Stimulated activated naive CD8-positive, alpha-beta T cell treated with anti-CD3 and anti-CD28 coated beads, Interleukin-15, Interleukin-2, amounts not matched to agents 100 U/mL and 50 U/mL, for 24 hours (primary cell): ENCODE measurements at places on chromosomes 7 and 10.

DNA sequence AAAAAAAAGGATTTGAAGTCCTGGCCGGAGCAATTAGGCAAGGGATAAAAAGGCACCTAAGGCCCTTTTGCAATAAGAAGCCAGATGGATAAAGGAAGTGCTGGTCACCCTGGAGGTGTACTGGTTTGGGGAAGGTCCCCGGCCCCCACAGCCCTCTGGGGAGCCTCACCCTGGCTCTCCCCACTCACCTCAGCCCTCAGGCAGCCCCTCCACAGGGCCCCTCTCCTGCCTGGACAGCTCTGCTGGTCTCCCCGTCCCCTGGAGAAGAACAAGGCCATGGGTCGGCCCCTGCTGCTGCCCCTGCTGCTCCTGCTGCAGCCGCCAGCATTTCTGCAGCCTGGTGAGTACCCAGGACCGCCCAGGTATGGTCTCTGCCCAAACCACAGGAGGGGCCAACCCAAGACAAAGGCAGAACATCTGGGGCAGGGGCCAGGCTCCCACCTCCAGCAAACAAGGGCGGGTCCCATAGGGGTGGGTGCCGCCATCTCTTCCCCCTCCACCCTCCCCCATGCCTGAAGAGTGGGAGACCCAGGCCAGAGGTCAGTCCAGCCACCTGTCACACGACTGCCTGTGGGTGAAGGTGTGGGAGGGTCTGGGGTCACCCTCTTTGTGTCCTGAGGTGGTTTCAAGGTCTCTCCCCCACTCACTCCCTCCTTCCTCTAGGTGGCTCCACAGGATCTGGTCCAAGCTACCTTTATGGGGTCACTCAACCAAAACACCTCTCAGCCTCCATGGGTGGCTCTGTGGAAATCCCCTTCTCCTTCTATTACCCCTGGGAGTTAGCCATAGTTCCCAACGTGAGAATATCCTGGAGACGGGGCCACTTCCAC, at the start of gene PILRB:
PILRB (plus strand) TSS at position 91 of the 830 bp plus-strand sequence; CDS start at position 277, 186 bp downstream.
- DNase-seq, result no peak

GRCh38 chr10:15320522-15321203, 50.4 kb downstream of the FAM171A1 start:
- no peak for DNase-seq

GRCh38 chr10:4834898-4835405, 8.9 kb downstream of the AKR1E2 start:
- no peak for DNase-seq

DNA sequence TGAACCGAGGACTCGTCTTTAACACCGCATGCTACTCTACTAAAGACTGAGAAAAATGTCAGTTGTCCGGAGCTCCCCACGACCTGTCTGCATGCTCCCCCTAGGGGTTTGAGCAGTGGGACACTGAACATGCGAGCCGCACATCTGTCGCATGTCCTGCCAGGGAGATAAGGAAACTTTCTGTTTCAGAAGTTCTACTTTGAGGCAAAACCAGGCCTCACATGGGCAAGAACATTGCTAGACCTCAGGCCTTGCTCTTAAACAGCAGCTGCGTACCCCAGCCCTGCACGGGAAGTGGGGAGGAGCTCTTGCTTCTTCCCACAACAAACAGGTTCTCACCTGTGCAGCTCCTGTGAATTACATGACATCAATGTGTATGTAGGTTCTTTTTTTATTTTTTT, 30.3 kb upstream of the HERPUD2 start:
- peak; percentile 57 for DNase-seq

GRCh38 chr7:134016223-134016941, 110.8 kb upstream of the LRGUK start:
- DNase-seq, result peak; percentile 6

GRCh38 chr7:95847061-95847460, 74.7 kb downstream of the DYNC1I1 start:
- no peak for DNase-seq
